DMS79 treated with DMSO at 0.1 percent for 48 hours (cell line): ENCODE measurements at places on chromosomes 6 and 20.

- DNase-seq = no peak
These were observed 13.0 kb downstream of the ALDH8A1 start for GRCh38 chr6:134936931-134937330.

DNA sequence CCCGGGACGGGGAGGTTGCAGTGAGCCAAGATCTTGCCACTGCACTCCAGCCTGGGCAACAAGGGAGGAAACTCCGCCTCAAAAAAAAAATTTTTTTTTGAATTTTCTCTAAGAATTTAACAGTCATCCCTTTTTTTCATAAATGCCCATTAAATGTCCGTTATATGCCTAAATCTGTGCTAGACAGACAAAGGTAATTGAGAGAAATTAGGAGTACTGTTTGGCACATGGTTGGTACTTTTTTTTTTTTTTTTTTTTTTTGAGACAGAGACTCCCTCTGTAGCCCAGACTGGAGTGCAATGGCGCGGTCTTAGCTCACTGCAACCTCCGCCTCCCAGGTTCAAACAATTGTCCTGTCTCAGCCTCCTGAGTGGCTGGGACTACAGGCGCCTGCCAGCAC is 1.7 kb downstream of the PCMT1 start:
- DNase-seq = no peak

GRCh38 chr6:2684103-2684749 is 66.5 kb downstream of the MYLK4 start:
- DNase-seq = no peak

- no peak for DNase-seq
These were observed 61.1 kb downstream of the GRM4 start for GRCh38 chr6:34084591-34085290.

- DNase-seq = no peak
These were observed 250.9 kb upstream of the RREB1 start for GRCh38 chr6:6856538-6857523.

DNA sequence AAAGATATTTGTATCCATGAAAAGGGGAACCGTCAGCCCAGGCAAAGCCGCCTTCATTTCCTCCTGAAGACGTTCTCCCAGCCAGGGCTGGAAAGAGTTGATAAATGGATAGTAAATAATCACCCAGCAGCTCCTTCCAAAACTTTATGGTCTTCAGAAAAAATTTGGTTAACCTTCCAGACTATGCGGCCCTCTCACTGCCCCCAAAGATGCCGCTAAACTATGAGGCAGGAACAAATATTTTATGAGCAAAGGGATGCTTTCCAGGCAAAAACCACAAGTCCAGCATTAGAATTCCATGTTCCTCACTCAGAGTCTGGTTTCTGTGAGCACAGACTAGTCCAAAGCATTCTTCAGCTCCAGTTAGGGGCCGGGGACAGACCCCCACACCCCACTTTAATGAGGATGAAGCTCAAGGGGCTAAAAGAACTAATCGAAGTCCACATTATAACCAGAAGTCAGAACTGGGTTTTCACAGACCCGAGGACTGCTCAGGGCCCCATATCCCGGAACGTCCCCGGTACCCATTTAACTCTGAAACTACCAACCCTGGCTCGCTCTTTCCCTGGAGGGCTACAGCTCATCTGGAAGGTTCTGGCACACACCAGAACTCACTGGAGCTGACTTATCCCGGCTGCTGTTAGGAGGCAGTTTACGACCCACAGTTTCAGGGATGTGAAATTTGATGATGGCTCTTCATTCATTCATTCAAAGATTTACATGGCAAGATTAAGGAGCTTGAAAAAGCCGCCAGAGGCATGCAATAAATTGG is 29.4 kb downstream of the BMP7 start:
- no peak for DNase-seq
